Activated CD4-positive, alpha-beta T cell treated with anti-CD3 and anti-CD28 coated beads for 24 hours (primary cell): ENCODE measurements at places on chromosomes 7 and 10.

DNA sequence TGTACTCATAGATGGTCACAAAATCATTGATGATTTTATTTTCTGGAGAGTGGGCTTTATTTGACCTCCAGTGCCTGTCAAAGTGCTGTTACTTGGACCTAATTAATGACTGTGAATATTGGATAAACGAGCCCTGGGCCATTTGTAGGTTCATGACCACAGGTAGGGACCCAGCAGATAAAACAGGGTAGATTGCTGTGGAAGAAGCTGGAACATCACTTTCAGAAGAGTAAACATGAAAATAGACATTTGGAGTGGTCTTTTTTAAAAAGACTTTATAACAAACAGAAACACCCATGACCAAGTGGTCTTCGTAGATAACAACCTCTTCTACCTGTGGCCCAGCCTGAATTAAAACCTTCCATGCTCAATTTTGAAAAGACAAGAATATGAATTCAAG lies 472.8 kb upstream of the MKI67 start:
- no peak for DNase-seq

GRCh38 chr10:8386781-8387180 lies 332.3 kb downstream of the GATA3 start:
- no peak for DNase-seq

DNA sequence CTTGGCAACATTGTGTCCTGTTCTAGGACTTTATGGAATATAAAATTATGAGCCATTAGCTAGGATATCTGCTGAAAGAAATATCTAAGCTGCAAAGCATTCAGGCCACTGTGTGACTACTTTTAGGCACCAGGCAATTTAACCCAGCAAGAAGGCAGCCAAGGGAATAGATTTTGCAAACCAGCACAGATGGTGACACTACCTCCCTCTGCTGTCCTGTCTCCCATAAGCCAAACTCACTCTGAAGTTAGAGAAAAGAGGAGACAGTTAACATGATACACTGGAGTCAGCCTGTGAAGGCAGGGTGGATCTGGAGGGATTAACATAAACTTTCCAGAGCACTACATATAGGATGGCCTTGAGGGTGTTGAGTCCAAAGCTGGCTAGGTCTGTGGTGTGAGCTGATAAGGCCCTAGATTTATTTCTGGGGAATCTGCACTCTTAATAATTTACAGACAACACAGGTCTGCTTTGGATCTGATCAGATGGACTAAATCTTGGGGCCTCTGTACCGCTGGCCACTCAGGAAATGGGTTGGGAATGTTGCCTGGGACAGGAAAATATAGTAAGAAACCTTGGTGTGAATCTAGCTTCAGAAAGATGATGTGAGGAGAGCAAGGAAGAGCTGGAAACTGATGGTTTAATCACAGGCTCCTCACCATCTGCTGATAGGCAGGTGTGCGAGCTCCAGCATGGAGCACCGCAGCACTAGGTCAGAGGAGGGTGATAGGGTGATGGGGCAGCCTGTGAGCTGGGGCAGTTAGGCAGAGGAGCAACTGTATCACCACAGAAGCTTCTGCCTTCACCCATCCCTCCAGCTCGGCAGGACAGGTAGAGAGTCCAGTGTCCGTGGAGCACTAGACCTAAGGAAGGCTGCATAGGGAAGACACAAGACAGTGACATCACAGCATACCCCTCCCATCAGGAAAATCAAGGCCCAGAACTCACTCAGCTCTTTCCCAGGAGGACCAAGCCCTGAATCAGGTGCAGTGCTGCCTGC lies 229.9 kb upstream of the PRSS1 start:
- DNase-seq = no peak

DNA sequence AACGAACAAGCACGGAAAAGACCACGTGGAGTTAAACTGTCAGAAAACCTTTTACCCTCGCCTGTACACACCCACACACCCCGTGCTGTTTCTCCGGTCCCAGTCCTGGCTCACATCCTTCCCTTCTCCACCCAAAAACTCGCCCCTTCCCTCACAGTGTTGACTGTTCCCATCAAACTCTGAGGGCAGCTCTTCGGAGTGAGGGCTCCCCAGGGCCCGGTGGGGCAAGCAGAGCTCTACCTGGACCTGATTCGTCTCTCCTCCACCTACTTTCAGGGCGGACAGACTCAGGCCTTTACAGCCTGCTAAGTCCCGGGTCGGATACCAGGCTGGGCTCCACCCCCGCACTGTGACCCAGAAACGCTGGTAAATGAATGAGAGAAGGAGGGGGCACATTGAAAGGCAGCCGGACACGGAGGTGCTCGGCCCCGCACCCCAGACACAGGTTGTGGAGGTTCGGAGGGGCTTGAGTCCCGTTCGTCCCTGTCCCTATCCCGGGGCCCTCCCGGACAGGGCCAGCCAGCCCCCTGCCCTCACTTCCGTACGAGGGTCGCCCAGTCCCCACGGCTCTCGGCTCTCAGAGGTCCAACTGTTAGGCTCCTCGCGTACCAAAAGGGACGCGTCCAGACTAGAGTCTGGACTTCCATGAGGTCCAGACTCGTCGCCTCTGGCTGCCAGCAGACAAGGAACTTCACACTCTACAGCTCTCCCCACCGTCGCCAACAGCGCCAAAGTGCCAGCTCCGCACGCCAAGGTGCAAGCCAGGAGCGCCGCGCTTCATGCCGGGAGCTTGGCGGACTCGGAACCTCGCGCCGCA lies 31.7 kb upstream of the ASL start:
- no peak for DNase-seq

DNA sequence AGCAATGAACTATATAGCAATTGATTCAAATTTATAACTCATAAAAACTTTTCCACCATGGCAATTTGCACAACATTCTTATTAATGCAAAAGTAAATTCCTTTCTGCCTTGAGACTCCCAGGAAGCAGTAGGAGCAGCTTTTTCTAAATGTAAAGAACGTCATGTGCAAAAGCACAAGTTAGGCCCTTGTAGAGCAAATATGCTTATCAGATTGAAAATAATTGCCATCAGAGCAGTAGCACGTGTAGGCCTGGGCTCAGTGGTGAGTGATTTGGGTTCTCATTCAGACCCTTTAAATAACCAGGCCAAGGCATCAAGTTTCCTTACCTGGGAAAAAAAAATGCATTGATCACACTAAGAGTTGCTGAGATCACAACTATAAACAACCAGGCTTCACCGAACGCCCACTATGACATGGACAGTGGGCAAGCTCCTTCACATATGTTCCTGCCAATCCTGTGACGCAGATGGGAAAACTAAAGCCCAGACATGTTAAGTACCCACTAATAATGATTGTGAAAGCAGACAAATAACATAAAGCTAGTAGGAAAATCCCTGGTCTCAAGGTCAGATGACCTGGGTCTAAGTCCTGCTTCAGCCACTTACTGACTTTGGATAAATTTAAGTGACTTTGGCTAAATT lies 22.1 kb upstream of the SAR1A start:
- DNase-seq = no peak
